ENCODE measurements at places on chromosomes 4 and X.

DNA sequence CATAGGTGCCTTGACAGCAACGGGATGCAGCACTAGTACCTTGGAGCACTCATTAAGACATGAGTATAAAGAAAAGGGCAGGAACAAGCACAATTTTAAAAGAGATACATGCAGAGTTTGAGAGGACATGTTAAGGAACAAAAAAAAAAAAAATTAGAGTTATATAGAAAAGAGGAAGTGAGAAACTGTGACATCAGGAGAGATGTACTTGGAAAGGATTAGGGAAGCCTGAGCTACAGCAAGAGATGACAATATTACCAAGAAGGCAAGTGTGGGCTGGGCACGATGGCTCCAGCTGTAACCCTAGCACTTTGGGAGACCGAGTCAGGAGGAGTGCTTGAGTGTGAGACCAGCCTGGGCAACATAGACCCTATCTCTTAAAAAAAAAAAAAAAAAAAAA, 37.4 kb downstream of the GPR143 start:
- DNase-seq, result no peak

DNA sequence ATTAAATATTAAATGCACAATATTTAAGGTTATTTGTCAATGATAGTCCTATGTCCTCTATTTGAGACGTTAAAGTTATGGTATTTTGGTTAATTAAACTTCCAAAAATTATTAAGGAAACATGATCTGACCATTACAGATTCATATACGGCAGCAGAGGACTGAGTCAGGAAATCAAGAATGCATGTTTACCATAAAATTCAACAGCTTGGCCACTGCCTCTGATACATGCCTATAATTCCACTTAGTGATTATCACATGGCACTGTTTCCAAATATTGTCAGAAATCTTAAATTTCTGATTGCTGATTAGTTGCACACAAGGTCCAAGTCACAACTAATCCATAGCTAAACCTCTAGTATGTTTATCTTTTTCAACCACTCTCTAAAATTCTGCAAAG, 232.2 kb upstream of the UGT8 start:
- no peak for DNase-seq

GRCh38 chrX:17644001-17644400, 93.3 kb upstream of the SCML1 start:
- no peak for DNase-seq

DNA sequence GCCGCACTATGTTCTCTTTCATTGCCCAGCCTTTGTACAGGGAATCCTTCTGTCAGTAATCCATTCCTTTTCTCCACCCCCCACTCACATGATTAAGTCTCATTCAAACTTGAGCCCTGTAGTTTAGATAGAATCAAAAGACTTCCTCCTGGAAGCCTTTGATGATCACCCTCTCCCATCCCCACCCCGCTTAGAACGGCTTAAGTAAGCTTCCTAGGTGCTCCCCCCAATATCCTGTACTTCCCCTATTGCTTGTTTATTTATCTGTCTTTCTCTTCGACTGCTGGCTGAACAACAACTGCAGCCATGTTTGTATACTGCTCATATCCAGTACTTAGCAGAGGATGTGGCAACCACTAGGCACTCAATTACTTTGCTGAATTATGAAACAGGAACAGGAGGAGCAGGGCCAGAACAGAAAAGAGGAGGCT, 38.5 kb upstream of the GPC3 start:
- DNase-seq, result no peak

DNA sequence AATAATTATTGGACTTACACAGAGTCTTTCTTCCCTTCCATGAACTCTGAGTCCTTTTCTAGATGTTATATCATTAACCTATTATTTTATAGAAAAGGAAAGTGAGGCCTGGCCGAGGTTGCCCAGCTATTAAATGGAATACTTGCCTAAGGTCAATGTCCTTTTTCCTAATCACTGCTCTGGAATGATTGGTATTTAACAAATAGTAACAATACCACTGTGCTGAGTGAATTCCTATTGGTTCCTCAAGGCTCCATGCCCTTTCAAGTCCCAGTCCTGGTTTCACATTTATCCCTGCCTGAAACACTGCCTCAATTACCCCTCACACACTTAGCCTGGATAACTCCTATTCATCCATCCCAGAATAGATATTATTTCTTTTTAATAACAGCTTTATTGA, 6.2 kb downstream of the TCEAL9 start:
- DNase-seq, result no peak

DNA sequence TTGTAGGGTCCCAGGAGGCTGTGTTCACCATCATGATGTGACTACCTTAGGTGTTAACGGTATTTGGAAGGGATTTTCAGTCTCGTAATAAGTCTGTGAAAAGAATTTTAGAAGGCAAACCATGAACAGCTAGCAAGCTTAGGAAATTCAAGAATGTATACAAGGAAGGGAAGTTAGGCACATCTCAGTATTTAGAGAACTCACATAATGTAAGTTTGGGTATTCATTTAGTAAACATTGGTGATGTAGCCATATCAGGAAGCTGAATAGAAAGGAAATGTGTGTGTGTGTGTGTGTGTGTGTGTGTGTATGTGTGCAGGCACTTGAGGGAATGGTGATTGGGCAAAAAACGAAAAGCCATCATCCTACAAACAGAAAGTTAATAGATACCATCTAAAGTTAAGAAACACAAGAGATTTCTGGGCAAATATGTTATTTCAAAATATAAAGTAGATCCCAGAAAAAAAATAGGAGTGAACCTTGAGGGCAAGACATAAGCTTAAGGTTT, 34.7 kb upstream of the PRKX start:
- DNase-seq, result no peak

DNA sequence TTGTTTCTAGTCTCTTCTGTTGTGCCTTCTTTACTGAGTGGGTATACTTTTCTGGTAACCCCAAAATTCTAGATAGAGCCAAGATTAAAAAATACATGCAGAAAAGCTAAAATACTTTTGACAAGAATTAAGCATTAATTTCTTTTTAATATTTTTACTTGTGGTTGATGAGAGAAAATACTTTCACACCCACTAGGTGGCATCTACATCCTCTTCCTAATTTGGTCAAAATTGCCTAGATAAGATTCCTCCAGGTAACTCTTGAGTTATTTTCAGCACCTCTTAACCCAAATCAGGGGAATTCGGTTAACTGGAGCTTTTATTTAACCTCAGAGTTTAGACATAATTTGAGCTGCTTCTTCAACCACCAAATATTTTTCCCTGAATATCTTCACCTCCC, 28.4 kb upstream of the COX7B2 start:
- no peak for DNase-seq

DNA sequence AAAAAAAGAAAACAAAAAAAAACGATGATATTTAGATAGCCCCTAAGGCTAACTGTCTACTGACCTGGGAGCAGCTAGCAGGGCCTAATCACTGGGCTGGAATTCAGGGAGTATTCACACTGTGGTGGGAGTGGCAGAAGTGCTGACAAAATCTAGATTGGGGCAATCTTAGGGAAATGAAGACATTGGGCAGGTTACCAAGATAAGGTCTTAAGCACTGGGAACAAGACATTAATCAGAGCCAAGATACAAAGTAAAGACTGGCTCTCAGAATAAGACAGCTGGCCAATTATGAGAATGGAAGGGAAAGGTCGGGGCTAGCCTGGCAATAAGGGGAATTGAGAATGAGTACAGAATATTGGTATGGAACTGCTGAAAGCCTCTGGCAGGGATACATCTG, 100.2 kb upstream of the GRIA3 start:
- no peak for DNase-seq

DNA sequence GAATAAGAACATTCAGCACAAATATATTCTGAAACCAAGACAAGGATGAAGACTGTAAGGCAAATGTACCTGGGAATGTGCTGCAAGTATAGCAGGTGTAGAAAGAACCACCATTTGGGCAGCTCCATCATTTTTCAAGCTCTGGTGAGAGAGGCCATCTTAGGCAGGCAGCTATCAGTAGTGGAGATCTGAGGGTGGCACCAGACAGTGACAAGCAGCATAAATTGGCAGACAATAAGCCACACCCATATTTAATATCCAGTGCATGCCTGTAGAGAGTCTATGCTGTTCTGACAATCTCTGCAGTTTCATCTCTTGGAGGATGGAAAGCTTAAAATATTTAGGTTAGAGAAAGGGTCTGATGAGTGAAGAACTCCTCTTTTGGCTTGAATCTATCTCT, 22.5 kb downstream of the CCNG2 start:
- DNase-seq, result no peak

DNA sequence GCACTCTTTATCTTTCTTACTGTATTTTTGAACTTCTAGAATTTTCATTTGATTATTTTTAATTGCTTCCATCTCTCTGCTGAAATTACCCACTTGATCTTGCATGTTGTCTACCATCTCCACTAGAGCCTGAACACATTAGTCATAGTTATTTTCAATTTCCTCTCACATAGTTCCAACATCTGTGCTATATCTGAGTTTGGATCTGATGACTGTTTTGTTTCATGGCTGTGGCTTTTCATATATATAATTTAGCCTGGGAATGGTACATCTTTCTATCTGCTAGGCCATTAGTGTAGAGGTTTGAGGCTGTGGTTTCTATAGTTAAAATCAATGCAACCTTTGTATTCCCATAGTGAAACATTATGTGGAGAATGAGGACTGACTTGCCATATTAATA, 33.2 kb downstream of the NPY2R start:
- no peak for DNase-seq

GRCh38 chr4:176475067-176475466, 155.3 kb downstream of the SPCS3 start:
- DNase-seq, result no peak

GRCh38 chr4:34921391-34921790, 1322.9 kb downstream of the ARAP2 start:
- DNase-seq, result no peak

- no peak for DNase-seq
Observed at GRCh38 chrX:19007011-19007410, 23.1 kb upstream of the PHKA2 start.

DNA sequence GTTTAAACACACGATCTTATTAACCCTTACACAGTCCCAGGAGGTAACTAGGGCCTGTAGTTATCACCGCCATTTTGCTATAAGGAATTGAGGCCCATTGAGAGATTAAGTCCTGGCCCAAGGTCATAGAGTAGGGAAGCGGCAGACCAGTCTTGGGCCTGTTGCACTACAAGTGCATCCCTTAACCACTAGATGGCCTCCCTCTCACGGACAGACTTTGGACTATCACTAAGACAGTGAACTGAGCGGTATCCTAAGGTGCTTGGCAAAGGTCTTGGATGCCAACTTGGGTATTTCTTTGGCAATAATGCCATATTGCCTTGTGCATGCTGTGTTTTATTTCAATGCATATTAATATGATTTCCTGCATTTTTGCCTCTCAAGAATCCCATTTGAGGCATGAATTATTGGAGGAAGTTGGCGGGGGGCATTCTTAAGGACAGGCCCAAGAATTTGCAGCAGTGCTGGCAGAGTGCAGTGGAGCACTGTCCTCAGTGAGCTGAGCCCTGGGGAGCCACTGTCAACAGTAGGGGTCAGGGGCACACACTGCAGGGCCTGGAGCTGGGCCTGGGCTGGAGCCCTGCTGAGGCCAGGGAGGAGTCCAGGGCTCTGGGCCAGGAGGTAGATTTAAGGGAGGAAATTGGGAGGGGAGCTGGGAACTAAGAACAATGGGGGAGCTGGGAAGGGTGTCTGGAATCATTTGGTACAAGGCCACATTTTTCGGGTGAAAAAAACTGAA, 147.4 kb downstream of the SMIM20 start:
- no peak for DNase-seq

- no peak for DNase-seq
Observed at GRCh38 chrX:153646620-153647373, at the start of gene DUSP9. Gene DUSP9, plus strand, starts transcription at chrX:153647203. Its CDS starts 751 bp downstream, at chrX:153647954.

- no peak for DNase-seq
Observed at GRCh38 chr4:85431156-85431555, 43.8 kb upstream of the ARHGAP24 start.

DNA sequence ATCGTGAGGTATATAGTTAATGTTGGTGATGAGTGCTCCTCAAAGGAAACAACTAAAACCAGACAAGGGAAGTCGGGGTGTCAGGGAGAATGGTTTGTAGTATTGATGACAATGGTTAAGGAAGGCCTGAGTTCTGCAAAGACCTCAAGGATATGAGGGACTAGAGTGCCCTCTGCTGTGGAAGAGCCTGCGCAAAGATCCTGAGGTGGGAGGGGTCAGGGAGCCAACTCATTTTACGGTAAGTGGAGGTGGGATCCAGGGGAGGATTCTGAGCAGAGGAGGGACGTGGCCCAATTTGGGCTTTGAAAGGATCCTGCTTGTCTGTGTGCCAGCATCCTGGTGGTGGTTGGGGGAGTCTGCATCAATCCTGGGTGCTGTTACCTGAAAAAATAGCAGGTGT, 11.3 kb downstream of the UBA1 start:
- DNase-seq, result no peak

DNA sequence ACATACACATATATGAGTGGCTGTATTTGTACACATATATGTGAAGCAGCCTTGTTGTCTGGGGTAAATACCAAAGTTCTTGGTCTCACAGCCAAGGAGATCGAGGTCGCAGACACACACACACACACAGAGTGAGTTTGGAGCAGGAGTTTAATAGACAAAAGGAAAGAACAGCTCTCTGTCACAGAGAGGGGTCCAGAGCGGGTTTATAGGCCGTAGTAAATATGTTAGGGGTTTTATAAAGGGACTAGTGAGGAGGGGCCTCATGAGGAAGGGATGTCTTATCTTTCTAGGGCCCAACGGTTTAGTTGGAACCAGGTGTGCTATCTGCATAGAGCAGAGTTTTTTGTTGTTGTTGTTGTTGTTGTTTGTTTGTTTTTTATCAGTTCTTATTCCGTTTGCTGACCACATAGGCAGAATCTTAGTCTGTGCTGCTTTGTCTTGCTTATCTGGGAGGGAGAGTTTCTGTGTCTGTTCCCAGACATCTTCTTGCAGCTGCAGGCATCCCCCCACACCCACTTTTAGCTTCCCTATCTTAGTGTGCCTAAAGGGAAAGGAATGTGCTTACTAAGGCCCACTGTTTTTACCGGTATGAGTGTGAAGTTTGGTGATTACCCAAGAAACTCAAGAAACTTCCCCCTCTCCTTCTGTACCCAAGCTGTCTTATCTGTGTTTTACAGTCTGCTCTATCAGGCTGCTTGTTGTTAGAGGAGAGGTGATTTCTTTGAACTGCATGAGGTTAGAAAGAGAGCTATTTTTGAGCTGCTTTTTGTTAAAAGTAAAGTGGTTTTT, 91.9 kb downstream of the TENT5D start:
- DNase-seq, result no peak

- DNase-seq, result no peak
Observed at GRCh38 chrX:137062915-137063617, 29.3 kb upstream of the GPR101 start.

GRCh38 chr4:42562016-42562415, 94.9 kb downstream of the ATP8A1 start:
- no peak for DNase-seq
